ENCODE measurements at places on chromosomes 2 and 18.

- peak; percentile 96 for DNase-seq
Observed at GRCh38 chr2:136255648-136256461, 137.9 kb upstream of the CXCR4 start.

DNA sequence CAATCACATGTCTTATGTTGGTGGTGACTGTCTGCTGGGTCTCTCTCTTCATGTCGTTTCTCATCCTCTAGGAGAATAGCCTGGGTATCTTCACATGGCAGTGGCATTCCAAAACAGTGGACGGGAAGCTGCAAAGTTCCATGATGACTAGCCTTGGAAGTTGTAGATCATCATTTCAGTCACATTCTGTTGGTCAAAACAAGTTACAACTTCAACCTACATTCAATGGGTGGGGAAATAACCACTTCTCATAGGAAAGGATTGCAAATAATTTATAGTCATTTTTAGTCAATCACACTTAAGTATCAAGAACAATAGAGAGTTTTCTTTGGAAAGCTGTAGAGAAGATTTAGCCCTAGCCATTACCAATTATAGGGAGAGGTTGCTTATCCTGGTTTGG is 395.0 kb upstream of the CDH2 start:
- no peak for DNase-seq

- DNase-seq: no peak
Observed at GRCh38 chr18:44197832-44198611, 482.7 kb upstream of the SETBP1 start.

DNA sequence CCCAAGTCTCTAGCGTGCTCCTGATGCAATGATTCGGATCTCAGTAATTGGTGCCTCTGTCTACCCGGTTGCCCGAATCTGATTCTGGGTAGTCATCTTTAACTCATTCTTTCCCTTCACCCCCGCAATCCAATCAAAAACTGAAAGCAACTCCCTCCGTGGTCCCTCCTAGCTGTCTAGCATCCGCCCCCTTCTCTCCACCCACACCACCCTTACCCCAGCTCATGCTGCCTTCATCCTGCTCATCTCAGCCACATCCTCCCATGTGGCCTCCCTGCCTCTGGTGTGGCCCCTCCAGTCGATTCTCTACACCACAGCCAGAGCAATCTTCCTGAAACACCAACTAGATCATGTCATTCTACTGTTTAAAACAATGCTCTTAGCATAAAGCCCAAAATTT is 62.3 kb downstream of the TTC32 start:
- DNase-seq: no peak
